ENCODE measurements at places on chromosomes 13 and 19.

- no peak for DNase-seq
Observed at GRCh38 chr13:45350152-45350551, 9.2 kb upstream of the TPT1 start.

- DNase-seq: no peak
Observed at GRCh38 chr19:31347354-31347753, 1.9 kb downstream of the TSHZ3 start.

GRCh38 chr13:77732287-77732686 is 34.8 kb downstream of the SLAIN1 start:
- no peak for DNase-seq

- DNase-seq: no peak
Observed at GRCh38 chr19:732148-733069, 18.5 kb upstream of the MISP start.

GRCh38 chr13:20350819-20351218 is 118.7 kb upstream of the GJB6 start:
- no peak for DNase-seq

DNA sequence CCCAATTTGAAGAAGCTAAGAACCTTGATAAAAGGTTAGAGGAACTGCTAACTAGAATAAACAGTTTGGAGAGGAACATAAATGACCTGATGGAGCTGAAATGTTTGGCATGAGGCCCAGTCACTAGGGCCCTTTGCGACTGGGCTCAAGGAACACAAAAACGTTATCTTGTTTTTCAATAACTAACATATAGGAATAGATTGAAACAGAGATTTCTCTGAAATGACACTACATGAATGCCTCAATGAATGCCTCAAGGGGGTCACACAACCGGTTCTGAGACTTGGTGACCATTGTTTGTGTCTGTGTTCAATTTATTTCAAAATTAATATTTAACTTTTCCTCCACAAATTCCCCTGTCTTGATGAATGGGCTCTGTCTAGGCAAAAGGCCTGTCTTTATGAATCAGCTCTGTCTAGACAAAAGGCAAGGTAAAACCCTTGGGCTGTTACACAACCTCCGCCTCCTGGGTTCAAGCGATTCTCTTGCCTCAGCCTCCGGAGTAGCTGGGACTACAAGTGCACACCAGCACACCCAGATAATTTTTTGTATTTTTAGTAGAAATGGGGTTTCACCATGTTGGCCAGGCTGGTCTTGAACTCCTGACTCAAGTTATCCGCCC is 932 bp upstream of the ZNF486 start:
- no peak for DNase-seq

DNA sequence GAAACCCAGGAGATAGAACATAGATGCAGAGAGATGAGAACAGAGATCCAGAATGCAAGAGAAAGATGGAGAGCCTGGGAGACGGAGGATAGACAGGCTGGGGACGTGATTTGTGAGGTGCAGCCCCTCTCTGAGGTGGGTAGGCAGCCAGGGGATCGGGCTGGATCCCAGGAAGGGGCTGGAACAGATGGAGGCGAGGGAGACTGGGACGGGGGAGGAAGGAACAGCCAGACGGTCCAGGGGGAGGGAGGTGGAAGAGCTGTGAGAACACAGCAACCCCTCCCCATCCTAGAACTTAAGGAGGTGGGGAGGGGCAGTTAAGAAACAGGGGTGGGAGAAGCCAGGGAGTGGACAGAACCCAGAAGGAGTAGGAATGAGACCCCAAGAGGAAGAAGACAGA is 3.1 kb downstream of the SLC17A7 start:
- DNase-seq: no peak

GRCh38 chr13:50200988-50201387 is 185.7 kb downstream of the KCNRG start:
- DNase-seq: no peak

GRCh38 chr13:46160065-46160464 is 21.9 kb downstream of the LCP1 start:
- no peak for DNase-seq

GRCh38 chr13:29937841-29938240 is 87.4 kb upstream of the UBL3 start:
- DNase-seq: no peak

- peak; percentile 59 for DNase-seq
Observed at GRCh38 chr13:110134801-110135200, 172.2 kb downstream of the COL4A1 start.

- no peak for DNase-seq
Observed at GRCh38 chr19:47107953-47108746, 5.4 kb downstream of the ZC3H4 start.

DNA sequence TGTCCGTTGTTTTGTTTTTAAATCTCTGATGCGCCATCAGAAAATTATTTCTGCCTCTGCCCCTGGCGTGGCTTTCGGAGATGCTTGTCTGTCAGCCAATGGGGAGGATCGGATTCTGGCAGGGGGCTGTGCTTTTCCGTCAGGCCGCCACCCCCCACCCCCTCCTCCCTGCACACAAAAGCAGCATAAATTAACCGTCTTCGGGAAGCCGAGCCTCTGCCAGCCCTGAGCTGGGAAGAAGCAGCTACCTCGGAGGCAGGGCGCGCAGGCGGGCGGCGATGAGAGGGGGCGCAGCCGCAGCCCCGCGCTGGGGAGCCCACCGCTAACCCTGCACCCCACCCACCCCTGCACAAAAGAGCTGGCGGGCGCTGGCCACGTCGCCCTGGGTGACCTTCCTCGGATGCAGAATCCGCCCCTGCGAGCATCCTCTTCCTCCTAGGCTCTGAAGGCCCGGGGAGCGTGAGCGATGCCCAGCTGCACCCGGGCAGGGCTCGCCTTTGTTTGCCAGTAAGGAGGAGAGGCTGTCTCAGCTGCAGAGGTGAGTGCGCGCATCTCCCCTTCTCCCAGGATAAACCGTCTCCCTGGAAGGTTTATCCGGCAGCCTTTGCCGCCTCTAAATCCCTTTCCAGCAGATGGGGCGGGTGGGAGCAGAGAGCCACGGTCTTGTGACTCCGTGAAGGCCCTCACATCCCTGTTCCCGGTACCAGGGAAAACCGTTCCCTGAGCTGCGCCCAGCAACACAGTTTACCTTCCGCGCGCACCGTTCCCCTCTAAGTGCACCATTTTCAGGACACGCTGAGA is at the start of gene ATCAY:
Gene ATCAY (plus strand): TSS at position 215 of the 801 bp plus-strand sequence. CDS start 5,083 bp downstream, outside the sequence.
- no peak for DNase-seq

DNA sequence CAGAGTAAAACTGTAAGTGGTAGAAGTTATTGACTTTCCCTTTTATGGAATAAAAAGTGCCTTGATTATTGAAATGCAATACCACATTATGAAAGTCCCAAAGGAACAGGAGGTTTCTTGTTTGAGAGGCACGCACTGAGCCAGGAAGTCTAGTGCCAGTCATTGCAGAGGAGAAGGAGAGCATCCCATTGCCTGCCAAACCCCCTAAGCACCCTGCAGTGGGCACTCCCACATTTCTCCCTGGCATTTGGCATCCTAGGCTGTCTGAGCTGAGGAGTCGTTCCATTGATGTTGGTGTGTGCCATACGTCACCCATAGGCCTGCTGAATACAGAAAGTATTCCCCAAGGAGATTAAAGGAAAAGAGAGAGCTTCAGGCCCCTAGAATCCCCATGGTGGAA is 85.7 kb upstream of the MBNL2 start:
- DNase-seq: no peak

DNA sequence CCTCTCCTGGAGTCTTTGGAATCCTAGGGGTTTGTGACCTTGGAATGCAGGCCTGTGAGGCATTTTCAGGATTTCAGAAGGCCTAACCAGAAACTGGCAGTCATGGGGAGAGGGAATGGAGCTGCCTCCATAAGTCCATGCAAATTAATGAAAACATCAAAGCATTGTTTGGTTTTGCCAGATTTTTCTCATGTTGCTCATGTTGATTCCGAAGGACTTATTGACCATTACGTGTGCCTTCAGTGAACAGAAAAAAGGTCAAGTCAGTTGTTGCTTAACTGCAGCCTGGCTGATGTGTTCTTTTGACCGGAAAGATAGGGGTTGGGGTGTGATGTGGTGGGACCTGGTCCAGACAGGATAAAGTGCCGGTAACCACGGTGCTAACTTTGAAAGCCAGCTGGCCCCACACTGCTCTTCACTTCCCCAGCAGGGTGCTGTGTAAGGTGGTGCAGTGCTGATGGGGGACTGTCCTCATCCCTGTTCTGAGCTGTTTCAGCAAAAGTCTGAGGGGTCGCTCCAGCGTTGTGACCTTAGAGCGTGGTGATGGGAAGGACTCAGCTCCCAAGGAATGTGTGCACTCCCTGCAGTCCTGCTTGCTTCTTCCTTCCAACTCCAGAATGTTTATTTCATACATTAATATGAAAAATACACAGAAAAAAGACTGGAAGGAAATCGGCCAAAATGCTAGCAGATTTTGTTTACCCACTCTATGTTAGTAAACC is 3.5 kb downstream of the RNF113B start:
- no peak for DNase-seq

- DNase-seq: no peak
Observed at GRCh38 chr13:77492982-77493381, 42.5 kb upstream of the SCEL start.

- DNase-seq: no peak
Observed at GRCh38 chr19:13979686-13980085, 26.4 kb downstream of the RFX1 start.

DNA sequence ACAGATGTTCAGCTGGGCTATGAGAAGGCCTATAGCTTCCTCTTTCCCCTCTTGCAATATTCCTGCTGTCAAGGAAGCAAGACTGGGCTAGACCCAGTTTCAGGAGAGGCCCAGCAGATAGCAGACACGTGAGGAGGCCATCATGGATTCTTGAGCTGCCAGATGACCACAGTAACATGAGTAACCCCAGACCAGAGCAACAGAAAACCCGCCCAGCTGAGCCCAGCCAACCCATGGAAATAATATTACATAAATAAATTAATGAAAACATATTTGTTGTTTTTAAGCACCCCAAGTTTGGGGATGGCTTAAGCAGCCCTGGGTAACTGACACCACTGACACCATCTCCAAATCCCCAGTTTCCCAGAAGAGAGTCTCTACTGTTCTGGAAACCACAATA is 50.2 kb upstream of the PDCD5 start:
- no peak for DNase-seq

DNA sequence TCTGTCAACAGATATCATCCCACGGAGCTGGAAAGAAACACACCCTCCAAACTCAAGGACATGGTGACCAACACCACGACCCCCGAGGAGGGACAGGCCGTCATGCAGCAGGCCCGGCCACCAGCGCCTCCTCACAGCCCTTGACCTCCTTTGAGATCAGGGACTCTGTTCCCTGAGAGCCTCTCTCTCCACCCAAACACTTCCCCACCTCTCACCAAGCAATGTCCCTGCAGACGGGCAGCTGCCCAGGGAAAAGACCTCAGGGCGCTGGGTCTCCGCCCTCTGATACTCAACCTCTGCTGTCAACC is 10.0 kb downstream of the SCGB2B2 start:
- DNase-seq: no peak

DNA sequence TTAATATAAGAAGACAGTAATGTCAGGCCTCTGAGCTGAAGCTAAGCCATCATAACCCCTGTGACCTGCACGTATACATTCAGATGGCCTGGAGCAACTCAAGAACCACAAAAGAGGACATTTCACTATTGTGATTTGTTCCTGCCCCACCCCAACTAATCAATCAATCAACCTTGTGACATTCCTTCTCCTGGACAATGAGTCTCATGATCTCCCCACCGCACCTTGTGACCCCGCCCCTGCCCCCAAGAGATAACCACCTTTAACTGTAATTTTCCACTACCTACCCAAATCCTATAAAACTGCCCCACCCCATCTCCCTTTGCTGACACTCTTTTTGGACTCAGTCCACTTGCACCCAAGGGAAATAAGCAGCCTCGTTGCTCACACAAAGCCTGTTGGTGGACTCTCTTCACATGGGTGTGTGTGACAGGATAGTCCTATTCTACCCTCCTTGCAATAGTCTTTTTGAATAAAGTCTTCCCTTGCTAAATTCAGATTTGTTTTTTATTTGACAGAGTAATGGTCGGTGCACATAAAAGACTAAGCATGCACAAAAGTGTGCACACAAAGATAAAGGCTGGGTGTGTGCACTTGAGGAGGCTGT is 14.0 kb downstream of the CD70 start:
- DNase-seq: no peak

DNA sequence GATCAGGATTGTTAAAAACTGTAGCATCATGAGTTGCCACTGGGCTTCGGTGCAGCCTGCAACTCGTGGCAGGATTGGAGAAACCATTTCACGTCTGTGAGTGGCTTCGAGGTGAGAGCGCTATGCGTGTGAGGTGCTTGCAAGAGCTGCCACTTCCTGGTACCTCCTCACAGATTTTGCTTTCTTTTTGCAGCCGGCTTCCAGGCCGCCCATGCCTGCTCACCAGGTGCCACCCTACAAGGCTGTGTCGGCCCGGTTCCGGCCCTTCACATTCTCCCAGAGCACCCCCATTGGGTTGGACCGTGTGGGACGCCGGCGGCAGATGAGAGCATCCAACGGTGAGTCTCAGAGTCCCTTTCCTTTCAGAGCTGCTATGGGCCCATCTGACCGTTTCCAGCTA is 57.9 kb upstream of the C1QTNF9 start:
- DNase-seq: no peak

DNA sequence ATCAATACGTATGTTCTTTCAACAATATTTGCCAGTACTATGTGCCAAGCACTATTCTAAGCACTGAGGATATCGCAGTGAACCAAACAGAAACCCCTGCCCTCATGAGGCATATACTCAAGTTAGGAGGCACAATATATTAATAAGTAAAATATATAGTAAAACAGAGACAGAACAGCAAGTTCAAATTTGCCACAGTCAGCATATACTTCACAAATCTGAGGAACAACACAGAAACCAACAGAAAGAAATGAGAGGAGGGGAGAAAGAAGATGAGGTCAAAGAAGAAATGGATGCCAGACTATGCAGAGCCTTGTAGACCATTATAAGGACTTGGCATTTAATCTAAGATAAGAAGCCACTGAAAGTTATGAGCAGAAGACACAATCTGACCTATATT is 59.9 kb downstream of the KATNAL1 start:
- DNase-seq: no peak

DNA sequence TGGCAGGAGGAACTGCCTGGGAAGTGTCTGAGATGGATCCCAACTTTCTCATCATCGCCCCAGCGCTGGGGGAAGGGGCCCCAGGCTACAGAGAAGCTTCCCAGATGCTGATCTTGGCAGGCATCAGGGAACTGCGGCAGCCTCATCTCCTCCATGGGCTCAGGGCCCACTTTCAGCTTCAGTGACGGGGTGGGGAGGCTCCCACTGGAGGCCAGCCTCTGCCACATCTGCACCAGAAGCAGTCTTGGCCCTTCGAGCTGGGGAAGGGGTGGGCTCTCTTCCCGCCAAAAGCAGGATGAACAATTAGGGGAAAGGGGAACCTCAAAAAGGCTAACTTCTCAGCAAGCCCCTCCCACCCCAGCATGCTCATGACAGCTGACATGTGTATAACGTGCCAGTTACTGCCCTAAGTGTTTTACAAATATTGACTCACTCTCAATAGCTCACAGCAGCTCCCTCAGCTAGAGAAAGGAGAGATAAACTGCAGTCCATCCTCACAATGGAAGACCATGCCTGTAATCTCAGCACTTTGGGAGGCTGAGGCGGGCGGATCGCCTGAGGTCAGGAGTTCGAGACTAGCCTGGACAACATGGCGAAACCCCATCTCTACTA is 7.1 kb upstream of the S1PR2 start:
- DNase-seq: no peak

- no peak for DNase-seq
Observed at GRCh38 chr13:73547239-73547638, 488.4 kb downstream of the KLF5 start.

- DNase-seq: peak; percentile 63
Observed at GRCh38 chr13:59413126-59413525, 750.6 kb downstream of the DIAPH3 start.
